ENCODE measurements at places on chromosomes 3 and 15.

DNA sequence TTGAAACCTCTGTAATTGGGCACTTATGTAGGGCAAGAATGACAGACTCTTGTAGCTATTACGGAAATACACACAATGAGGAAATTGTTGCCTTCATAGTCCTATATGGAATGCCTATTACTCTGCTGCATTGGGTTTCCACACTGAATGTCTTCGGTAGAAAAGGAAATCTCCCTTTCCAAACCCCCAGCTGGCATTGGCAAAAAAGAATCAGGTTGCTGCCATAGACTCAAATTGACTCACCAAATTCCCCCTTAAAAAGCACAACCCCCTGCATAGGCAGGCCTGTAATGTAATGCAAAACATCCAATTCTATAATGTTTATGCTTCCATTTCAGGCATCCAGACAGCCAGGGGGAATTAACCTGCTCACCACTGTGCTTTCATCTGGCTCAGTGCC lies 44.8 kb upstream of the NTRK3 start:
- DNase-seq, result no peak

- DNase-seq, result no peak
These were observed 130.3 kb upstream of the TMC3 start for GRCh38 chr15:81504170-81504905.

GRCh38 chr3:69094467-69095205 lies 9.9 kb downstream of the ARL6IP5 start:
- DNase-seq, result no peak

- no peak for DNase-seq
These were observed 45.2 kb downstream of the TRIM71 start for GRCh38 chr3:32862936-32863487.

GRCh38 chr3:50454481-50455070 lies 48.9 kb downstream of the CACNA2D2 start:
- no peak for DNase-seq

GRCh38 chr3:50089609-50089945 lies 858 bp downstream of the RBM5 start:
- DNase-seq, result no peak

DNA sequence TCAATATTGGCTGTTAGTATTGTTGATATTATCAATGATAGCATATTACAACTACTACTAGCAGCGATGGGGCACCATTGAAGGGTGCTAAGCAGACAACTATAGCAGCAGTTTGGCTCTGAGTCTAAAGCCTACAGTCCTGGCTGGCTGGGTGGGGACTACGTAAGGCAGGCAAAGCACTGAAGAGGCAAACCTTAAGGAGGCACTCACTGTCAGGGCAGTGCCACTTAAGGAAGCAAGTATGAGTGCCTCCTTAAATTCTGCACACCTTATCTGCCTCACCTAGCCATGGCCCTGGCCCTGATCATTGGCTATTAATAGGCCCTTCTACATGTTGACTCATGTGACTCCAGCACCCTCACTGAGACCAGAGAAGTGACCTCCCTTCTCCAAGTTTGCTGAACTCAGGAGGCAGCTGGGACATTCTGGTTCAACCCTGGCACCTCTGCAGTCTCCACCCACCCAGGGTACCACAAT lies 20.6 kb downstream of the CDCP1 start:
- DNase-seq, result no peak

DNA sequence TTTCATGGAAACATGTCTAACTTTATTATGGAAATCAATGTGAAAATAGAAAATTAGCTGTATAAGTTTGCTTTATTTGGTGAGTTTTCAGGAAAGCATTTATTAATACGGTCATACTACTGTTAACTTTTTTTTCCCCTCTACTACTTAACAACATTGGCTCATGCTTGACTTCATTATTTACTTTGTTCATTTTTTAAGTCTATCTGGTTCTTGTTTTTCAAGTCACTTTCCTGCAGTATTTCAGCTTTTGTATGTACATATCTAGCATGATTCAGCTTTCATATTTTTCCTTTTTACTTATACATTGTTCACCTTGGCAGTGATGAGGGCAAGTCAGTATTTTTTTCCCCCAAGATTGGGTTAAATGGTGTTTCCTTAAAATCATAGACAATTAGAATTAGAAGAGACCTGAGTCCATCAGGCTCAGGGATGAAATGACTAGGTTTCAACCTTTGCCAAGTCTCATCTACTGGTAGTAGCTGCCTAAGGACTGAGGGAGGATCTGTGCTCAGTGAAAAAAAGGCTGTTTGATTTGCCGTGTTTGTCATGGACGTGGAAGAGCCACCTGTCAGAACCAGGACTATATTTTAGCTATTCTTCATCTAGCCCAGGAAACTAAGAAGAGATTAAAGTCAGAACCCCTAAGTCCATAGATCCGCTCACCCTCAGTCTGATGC lies 15.4 kb downstream of the TMOD3 start:
- DNase-seq, result no peak

DNA sequence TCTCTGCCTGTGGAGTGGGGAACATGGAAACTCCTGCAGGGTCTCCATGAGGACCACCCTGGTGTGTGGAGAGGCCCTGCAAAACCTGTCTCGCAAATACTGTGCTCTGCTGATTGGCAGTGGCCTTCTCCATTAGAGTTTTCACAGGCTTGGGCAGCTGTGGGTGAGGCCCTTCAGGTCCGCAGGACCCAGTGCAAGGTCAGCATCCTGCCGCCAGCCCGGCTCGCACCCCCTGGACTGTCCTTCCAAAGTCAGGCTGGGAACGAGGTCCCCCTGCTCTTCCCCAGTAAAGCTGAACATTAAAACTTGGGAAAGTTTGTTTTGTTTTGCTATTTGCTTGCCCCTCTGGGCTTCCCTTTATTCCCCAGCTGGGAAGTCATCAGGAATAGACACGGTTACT lies 85.0 kb upstream of the PLXNA1 start:
- DNase-seq, result no peak

GRCh38 chr3:158127250-158128219 lies 17.6 kb downstream of the RSRC1 start:
- no peak for DNase-seq

- no peak for DNase-seq
These were observed 399.7 kb downstream of the VPS13C start for GRCh38 chr15:61660579-61660978.

- no peak for DNase-seq
These were observed 643 bp upstream of the LMCD1 start for GRCh38 chr3:8500989-8501370.

DNA sequence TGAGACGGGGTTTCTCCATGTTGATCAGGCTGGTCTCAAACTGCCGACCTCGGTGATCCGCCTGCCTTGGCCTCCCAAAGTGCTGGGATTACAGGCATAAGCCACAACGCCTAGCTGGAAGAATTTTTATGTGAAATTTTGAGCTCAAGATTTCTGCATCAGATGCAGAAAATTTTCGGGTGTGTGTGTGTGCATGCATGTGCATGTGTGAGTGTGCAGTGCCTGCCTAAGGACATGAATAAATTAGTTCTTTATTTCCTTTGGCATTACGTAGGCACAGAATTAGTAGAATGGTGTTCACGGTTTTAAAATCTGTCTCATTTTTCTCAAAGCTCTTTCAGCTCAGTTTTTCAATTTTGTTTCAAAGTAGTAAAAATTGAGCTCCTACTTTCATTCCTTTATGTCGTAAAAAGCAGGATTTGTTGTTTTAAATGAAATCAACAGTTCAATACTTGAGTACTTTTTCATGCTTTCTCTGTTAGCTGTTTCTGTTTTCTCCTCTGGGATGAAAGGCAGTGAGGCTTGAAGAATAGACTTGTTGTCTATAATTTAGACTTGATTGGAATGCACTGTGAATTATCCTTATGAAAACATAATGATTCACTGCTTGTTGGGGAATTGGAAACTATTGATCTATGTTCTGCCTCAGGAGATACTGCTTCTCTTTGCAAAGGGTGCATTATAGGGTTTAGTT lies 23.3 kb upstream of the RAB11A start:
- DNase-seq, result no peak

GRCh38 chr3:188796122-188796631 lies 375.6 kb upstream of the TPRG1 start:
- DNase-seq, result no peak

- DNase-seq, result no peak
These were observed 265.2 kb downstream of the SUCLG2 start for GRCh38 chr3:67389176-67389575.

- DNase-seq, result no peak
These were observed 79.4 kb downstream of the KLF15 start for GRCh38 chr3:126277629-126278378.

DNA sequence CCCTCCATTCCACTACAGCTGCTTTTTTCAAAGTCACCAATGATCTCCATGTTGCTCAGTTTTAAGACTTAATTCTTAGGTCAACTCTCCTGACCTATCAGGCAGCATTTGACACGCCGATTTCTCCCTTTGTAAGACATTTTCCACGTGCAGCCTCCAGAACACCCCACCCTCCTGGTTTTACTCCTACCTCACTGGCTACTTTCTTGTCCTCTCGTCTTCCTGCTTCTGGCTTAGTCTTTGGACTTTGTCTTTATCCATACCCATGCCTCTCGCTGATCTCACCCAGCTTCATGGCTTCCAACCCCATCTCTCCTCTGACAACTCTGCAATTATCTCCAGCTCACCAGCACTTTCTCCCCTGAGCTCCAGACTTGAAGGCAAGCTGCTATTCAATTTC lies 99.3 kb upstream of the UMPS start:
- DNase-seq, result no peak

GRCh38 chr15:69794645-69795469 lies 302.9 kb downstream of the TLE3 start:
- DNase-seq, result no peak

GRCh38 chr3:156685198-156685597 lies 10.8 kb downstream of the TIPARP start:
- no peak for DNase-seq

GRCh38 chr15:44811337-44811736 lies 75.0 kb downstream of the TRIM69 start:
- no peak for DNase-seq

GRCh38 chr3:129604767-129605166 lies 1.7 kb downstream of the PLXND1 start:
- DNase-seq, result no peak

DNA sequence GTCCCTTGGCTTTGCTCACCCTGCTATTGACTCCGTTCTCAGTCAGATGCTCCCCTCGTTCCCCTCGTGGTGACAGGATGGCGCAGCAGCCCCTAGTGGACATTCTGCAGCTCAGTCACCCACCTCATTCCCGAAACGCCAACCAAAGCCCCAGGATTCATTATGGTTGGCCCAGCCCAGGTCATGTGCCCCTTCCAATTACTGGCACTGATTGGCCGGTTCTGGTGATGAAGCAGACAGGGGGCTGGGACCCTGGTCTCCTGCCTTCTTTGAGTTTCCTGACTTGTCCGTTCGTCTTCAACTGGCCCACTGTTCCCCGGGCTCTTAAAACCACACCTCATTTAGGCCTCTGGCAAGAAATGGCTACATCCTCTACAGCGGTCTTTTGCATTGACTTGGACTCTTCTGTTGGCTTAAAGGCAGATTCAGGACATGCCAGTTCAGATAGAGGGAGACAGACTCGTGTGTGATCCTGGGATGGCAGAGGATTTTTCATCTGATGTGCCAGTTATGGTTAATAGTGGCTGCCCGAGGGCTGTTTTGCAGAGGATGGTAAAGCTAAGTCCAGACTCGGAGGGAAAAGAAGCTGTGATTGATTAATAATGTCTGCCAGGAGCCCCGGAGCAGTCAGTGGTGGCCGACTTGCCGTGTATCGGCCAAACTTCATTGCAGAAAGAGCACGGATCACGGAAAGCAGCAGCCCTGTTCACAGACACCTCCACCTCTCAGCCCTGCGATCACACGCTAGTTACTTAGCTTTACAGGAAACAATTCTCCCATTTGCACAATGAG lies 37.8 kb downstream of the LSM3 start:
- DNase-seq, result peak; percentile 80

DNA sequence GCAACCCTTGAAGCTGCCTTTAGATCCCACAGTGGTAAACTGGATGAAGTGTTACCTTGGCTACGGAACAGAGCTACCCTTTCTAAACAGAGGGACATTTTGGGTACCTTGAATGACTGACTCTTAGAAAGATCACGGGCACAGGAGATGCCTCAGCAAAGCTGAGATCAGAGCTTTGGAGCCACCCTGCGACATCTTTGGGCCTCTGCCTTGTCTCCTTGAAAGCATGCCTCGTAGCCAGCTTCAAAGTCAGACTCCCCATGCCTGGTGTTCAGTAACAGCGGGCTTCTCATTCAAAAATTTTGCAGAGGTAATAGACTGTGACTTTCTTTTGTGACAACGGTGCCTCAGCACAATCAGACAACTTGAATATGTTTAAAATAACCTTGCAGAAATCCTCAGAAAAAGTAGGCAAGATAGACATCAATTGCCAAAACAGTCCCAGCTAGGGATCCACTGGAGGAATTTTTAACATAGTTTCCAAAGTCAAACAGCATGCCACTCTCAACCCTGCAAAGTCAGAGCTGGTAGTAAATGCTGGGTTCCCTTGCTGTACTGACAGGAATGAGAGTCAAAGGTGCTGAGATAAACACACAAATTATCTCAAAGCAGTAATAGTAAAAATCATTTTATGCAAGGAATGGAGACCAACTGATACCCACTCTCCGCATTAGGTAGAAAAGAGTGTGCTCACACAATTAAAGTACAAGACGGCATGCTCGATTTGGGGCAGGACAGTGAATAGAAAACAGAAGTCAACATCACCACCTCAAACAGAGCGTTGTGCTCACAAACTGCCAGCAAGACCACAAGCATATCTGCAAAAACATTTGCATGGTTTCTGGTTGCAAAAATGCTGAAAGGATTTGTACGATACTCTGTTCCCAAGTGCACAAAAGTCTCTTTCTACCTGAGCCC lies 82.1 kb downstream of the MYO1E start:
- no peak for DNase-seq

DNA sequence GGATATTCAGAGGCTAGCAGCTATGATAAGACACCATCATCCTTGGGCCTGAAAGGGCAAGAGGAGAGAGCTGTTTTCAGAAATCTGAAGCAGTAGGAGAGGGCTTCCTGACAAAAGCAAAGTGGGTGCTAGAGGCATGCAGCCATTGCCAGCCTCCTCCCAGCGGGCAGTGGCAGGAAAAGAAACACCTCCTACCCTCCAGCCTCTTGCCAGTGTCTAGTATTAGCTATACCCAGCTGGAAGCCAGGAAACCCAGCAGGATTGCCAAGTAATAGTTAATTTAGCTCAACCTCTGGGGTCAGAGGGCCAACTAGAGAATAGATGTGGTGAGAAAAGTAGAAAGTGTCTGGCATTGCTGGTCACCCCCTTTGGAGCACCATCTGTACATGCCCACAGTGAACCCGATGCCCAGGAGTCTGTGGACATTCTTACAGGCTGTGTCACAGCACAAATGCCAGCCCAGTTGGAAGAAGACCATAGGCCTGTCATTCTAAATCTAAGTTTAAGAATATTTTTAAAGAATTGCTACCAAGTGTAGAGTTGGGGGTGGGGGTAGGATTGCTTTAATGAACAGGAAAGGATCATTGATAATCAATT lies 85.3 kb downstream of the HCN4 start:
- no peak for DNase-seq

- no peak for DNase-seq
These were observed 9.1 kb upstream of the CADPS start for GRCh38 chr3:62884096-62884870.
